Stimulated activated CD8-positive, alpha-beta memory T cell treated with anti-CD3 and anti-CD28 coated beads, Interleukin-4, amount 100 ng/mL, for 24 hours (primary cell): ENCODE measurements at places on chromosomes 3 and 15.

- no peak for DNase-seq
Measured at GRCh38 chr3:2851361-2851760, 258.8 kb downstream of the IL5RA start.

DNA sequence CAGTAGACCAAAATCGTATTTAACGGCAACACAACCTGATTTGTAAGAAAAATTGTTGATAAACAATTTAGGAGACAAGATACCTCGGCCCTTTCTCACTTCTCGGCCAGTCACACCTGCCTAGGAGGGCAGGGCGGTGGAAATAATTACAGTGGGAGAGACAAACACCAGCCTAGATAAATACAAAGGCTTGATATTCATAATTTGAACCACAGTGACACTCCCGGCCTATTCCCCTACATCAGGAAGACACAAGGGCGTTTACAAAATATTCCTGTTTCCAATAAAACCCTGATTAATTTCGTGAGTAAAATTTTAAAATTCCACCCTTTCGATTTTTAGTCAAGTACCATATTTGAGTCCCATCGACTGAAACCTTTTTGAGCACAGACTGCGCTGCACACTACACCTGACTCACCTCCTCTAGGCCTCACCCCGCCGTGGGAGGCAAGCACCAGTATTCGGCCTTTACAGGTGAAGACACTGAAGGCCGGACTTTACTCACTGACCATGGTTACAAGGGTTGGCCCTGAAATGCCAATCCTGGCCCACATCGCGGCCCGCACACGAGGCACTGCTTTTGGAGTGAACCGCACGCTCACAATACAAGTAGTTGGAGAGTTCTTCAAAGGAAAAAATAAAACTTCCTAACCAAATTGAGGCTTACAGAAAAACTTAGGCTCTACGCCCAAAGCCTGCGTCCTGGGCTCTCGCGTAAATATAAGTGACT is 794 bp downstream of the ARPP19 start:
- DNase-seq = peak; percentile 15

GRCh38 chr3:130341388-130341787 is 4.1 kb upstream of the COL6A5 start:
- no peak for DNase-seq

DNA sequence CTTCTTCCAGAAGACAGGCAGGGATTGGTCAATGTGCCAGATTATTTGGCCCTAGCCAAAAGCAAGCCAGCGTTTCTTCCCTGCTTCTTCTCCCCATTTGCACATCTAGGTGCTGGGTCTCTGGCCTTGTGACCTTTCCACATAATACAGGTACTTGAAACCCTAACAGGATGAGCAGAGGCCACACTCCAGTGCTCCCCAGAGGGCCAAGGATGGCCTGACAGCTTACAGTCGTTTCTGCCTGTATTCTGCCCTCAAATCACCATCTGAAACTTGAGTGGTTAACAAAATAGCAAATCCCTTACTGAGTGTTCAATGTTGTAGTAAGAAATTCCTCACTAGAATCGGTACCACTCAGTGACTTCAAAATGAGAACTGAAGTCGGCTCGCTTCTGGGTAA is 29.1 kb downstream of the MKRN2 start:
- no peak for DNase-seq

DNA sequence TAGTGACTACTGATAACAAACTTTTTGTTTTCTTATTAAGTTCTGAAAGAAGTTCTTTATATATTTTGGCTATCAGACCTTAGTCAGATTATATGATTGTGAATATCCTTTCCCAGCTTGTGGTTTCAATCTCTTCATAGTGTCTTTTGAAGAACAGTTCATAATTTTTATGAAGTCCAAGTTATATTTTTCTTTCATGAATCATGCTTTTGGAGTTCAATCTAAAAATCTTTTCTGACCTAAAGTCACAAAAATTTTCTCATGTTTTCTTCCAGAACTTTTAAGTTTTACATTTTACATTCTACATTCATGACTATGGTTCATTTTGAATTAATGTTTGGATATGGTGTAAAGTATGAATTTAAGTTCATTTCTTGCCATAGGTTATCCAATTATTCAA is 34.2 kb upstream of the OCA2 start:
- DNase-seq = no peak

DNA sequence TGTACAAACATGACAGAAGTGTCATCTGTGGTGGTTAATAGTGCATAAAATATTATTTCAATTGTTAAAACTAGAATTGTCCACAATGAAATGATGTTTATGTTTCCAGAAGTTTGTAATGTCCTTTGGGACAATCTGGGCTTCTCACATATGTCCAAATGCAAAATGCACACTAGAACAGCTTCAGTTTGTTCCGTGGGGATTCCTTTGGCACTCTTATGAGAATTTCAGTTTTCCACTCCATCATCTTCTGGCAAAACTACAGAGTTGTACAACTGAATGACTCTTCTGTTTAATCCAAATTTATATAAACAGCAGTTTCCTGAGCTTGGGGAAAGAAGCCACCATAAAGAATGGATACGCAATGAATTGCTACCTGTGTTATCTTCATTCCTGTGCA is 2.0 kb upstream of the OR5H6 start:
- DNase-seq = no peak

GRCh38 chr3:171812811-171813210 is 2.5 kb upstream of the PLD1 start:
- DNase-seq = no peak

GRCh38 chr3:53949541-53949940 is 57.9 kb upstream of the SELENOK start:
- no peak for DNase-seq

DNA sequence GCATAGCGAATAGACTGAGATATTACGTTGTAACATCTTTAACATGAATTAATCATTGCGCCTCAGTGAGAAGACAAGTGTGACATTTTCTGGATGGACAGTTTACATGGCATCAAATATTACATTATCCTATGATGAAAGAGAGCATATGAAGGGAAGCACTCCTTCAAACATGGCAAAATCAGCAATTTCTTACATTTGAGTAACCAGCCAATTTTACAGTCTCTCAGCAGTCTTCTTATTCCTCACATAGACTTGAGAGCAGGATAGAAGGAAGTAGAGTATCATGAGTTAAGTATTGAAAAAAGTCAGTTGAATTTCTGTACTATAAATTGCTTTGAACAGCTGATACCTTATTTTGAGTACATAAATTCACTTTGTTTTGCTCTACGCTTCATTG is 38.9 kb downstream of the FANCI start:
- no peak for DNase-seq

DNA sequence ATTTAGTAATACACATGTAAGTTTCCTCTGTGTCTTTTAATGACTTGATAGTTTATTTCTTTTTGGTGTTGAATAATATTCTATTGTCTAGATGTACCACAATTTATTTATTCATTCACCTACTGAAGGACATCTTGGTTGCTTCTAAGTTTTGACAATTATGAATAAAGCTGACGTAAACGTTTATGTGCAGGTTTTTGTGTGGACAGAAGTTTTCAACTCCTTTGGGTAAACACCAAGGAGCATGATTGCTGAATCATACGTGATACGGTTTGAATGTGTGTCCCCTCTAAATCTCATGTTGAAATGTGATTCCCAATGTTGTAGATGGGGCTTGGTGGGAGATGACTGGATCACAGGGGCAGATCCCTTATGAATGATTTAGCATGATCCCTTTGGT is 21.5 kb downstream of the SPESP1 start:
- no peak for DNase-seq

DNA sequence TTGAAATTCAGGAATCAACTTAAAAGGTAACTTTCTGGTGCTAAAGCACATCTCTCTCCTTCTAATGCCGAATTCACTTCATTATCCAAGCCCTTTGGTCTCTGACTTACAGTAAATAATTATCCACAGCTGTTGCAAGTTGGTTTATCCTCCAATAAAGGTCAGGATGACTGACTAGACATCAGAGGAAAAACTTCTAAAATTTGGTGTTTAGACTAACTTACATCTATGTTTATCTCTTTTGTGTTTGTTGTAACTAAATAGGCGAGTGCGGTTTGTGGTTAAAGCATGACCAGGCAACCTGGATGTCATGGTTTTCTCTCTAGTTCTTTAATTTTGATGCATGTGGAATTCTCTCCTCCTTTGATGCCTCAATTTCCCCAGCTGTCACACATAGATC is 237.4 kb upstream of the LRTM1 start:
- no peak for DNase-seq

- DNase-seq = no peak
Measured at GRCh38 chr15:52557274-52557641, 11.6 kb downstream of the ARPP19 start.

DNA sequence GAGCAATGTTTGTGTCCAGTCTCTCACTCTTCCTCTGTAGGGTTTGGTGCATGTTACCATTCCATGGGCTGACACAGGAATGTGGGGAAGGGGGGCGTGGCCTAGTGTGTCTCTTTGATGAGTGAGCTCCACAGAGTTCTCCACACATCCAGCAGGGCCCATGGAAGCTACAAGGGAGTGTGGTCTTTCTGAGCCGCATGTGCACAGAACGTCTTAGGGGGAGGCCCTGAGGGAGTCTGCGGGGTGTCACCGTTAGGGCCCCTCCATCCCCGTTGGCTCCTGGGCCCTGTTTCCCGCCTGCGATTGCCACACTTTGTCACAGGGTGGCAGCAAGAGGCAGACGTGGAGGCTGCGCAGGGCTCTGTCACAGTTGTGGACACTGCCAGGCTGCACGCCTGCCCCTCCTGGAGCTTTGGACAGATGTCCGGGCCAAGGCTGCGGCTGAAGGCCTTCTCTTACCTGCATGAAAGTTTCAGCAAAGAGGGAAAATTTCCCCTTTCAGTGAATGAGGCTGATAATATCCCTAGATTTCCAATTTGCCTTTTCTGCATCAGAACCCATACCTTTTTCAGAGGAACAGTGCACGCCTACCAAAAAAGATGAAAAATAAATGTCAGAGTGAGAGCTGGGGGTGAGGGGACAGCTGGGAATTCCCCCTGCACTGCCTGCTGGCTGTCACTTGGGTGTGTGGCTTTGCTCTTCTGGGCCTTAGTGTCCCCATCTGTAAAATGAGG is 24.3 kb downstream of the CACNA2D3 start:
- DNase-seq = no peak

DNA sequence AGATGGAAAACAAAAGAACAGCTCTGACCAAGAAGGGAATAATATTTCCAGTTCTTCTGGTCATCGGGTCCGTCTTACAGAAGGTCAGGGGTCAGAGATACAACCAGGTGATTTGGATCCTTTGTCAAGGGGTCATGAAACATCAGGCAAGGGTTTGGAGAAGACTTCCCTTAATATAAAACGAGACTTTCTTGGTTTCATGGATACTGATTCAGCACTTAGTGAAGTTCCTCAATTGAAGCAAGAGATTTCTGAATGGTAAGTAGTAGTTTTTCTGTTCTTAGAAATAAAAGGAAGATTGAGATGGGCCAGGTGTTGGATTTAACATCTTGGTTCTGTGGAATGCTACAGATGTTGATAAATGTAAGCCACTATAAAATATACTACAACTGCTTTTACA is 9.5 kb downstream of the MGA start:
- DNase-seq = no peak

GRCh38 chr15:68318931-68319909 is 41.7 kb downstream of the FEM1B start:
- DNase-seq = no peak

DNA sequence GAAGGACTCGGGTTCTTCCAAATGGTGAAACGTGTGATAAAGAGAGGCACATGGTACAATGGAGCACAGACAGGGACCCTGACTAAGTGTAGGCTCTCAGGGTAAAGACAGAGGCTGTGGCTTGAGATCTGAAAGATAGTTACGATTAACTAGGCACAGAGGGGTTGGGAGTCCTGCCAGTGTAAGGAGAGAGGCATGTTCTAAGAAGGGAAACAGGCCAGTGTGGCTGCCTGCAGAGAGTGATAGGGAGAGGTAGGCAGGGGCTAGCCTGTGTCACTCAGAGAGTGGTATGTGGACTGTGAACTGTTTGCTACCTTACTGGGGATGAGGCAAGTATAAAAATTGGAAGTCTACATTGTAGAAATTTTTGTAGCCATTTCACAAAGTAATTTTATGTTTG is 109.5 kb downstream of the PEX5L start:
- no peak for DNase-seq

DNA sequence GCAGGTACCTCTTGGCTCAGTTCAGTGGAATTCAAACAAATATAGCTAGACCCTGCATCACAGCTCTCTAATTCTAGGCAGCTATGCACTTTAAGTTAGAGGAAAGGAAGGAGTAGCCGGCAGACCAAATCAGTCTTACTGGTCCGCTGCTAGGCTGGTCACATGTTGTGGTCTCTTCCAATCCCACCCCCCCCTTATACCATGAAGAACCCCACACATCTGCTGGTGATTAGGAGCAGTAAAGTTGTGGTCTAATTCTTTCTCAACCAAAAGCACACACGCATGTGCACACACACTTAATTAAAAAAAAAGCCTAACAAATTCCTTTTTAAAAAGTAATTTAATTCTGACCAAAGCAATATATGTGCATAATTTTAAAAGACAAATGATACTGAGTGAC is 16.7 kb upstream of the SH3GL3 start:
- DNase-seq = no peak

DNA sequence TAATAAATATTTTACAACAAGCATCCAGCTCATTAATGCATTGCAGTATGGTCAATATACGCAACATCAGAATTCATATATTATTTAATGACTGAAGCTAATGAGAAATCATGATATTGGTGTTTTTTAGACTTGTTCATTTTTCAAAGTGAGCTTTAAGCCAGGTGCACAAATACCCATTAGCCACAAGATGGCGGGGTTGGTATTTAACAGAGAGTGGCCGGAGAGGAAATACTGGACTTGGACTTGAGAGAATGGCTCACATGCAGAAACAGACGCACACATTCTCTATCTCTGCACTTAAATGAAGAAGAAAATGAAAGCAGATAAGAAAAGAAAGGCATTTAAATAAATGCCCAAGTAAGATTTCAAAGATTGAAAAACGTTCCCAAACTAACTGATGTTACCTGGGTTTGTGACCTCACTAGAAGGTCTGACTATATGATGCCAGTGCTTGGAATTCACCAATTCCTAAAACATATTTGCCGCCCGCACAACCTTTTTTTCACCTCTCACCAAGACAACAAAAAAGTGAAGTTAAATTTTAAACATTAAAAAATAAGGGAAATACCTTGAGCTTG is 21.2 kb upstream of the CRBN start:
- no peak for DNase-seq

DNA sequence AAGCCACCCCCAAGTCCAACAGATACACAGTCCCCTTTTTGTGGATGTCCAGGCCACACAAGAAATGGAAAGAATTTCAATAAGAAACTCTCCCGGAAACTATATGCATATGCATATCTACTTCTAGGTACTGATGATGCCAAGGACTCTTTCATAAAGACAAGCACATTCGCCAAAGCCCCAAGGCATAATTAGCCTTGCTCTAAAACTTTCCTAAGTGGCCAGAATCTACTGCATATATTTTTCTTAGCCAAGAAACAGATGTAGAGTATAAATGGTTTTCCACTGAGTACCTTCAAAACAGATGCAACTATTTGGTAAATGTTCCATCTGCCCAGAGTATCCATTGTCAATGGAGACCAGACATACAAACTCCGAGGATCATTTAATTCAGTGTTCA is 73.9 kb downstream of the MAGI1 start:
- no peak for DNase-seq
